ENCODE measurements at places on chromosomes 11 and 22. TPM values are rescaled to one million over a fixed set of nuclear protein-coding genes. Genes with fewer than 3 reads are reported as not detected.

DNA sequence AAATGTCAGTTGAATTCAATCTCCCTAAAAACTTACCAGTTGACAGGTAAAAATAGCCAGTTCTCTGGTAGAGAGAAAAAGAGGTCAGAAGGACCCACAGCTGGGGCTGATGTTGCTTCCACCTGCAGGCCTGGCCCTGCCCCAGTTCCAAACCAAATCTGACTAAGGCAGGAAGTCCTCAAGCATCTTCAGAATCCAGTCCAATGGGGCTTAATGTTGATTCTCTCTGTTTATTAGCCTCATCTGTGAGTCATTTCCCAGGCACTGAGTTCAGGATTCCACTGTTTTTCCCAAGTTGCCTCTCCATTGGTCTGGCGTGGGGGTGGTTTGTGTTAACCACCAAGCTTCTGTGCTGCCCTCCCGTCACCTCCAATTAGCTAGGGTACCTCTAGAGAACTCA lies 601.8 kb downstream of the INSC start:
- no peak for DNase-seq

OR10V1 gene
- total RNA-seq: not detected

DNA sequence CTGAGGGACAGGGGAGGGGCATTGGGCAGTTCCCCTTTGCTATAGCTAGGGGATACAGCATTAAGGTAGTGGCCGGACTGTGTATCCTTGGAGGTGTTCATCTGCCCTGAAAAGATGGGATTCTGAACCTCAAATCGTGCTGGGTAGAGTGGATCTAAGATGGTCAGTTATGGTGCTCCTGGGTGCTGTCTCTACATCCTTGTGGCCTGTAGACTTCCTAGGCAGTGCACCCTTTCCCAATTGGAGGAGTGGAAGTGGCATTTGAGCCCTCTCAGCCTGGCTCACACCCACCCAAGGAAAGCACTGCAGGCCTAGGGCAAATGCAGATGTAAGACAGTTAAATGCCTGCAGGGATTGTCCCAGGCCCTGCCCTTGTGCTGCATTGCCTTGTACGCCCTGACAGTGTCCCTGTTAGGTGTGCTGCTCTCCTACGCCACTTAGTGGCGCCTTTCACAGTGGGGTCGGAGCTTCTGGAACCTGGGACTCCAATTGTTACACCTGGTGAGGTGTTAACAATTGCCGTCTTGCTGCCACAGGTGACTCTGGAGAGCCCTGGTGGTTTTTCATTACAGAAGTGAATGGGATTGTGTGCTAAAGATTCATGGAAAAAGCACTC lies 35.0 kb downstream of the PPFIBP2 start:
- DNase-seq: no peak

INS gene
- not detected for total RNA-seq

DNA sequence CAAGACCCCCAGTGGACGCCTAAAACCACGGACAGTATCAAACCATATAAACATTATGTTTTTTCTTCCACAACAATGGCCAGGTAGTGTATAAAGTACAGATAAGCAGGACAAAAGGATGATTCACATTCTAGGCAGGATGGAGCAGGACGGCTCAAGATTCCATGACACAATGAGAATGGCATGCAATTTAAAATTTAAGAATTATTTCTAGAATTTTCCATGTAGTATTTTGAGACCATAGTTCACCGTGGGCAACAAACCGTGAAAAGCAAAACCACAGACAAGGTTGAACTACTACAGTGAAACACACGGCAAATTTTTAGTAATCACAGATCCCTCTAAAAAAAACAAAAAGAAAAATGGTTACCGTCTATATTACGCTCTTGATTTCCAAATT lies 7.5 kb downstream of the NARS2 start:
- DNase-seq: no peak

- DNase-seq: no peak
These were observed 14.1 kb downstream of the CXCR5 start for GRCh38 chr11:118897721-118898310.

- DNase-seq: no peak
These were observed 112.8 kb downstream of the TRPC6 start for GRCh38 chr11:101470881-101471520.

SGSM1 gene
- total RNA-seq: 8.6 TPM

DNA sequence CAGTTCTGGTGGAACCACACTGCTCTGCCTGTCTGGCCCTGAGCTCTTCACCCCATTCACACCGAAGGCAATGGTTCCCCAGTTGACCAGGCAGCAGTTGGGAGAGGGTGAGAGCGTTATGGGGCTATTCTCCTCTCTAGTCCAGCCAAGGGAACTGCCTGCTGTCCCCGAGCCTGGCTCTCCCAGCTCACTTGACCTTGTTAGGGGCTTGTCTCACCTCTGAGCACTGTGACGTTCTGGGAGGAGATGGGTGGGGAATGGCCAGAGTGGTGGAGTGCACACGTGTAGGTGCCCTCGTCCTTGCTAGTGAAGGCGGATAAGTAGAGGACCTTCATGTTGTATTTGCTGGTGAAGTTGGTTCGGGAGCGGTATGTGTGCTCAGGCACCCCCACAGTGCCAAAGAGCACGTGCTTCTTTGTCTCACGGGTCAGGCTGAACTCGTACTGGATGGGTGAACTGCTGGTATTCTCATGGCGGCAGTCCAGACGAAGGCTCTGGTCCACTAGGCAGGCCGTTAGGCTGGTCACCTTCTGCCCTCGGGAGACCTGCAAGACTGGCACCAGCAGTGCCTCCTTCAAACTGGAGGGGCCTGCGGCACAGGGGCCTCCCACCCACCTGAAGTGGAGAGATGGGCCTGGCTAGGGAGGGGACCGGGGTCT lies 3.0 kb downstream of the THY1 start:
- DNase-seq: no peak

F2 gene
- not detected for total RNA-seq

DNA sequence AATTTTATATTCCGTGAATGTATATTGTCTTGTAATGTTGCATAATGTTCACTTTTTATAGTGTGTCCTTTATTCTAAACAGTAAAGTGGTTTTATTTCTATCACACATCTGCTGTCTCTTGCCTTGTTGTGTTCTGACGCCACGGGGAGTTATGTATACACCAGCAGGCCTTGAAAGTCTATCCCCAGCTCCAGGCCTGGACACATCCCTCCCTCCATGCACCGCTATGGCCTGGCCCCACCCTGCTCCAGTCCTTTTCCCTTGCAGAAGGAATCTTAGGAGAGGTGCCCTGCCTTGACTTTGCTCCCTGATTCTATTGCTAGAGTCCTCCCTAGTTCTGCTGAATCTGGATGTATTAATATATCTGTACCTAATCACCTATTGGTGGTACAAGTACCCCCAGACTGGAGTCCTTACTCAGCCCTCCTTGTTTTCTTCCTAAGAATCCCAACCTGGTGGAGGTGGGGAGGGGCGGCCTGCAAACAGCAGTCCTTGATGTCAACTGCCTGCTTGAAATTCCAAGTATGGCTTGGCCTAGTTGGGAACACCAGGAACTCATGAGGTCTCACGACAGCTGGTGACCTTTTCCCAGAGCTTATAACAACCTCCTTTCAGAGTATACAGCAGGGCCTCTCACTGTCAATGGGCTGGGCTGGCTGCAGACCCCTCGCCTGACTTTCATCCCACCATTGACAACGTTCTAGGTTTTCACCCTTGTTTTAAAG lies 61.6 kb downstream of the TIMP3 start:
- DNase-seq: no peak

- no peak for DNase-seq
These were observed 356.3 kb upstream of the ISX start for GRCh38 chr22:34709641-34710040.

CENPM gene
- 3.7 TPM for total RNA-seq

DNA sequence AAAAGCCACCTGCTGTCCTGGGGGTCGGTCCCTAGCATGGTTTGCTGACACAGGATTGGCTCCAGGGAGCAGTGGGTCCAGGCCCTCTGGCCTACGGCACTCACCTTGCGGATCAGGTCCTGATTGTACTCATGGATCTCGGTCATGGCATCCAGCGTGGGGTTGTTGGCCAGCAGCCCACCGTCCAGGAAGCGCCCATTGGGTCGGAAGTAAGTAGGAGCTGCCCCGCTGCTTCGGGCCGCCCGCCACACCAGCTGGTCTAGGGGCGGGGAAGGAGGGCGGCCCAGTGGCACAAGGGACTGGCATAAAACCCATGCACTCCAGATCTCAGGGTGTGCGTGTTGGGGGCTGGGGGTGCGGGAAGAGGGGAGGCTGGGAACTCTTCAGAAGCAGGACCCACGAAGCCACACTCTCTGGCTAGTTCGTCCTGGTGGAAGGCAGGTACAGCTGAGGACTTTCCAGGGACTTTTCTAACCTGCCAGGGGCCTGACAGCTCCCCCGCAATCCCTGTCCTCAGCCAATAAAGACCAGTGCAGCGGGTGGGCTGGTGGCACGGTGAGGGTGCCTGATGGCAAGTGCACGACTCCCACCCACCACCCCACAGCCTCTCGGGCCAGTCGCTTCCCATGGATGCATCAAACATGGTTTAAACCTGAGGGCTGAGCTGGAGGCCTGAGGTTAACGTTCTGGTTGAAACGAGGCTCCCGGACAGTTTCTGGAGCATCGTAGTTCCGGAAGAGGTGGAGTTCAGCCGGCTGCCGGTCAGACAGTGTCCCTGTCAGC lies 5.1 kb upstream of the BAIAP2L2 start:
- no peak for DNase-seq

- no peak for DNase-seq
These were observed 88.6 kb downstream of the PLEKHA7 start for GRCh38 chr11:16925561-16926065.

- DNase-seq: no peak
These were observed 3.9 kb downstream of the RHOG start for GRCh38 chr11:3836903-3837302.

TIMP3 gene
- 12.2 TPM for total RNA-seq

GRCh38 chr11:80155412-80156017 lies 714.7 kb upstream of the TENM4 start:
- DNase-seq: no peak

GRCh38 chr11:116700586-116701220 lies 72.1 kb downstream of the BUD13 start:
- DNase-seq: no peak

DNA sequence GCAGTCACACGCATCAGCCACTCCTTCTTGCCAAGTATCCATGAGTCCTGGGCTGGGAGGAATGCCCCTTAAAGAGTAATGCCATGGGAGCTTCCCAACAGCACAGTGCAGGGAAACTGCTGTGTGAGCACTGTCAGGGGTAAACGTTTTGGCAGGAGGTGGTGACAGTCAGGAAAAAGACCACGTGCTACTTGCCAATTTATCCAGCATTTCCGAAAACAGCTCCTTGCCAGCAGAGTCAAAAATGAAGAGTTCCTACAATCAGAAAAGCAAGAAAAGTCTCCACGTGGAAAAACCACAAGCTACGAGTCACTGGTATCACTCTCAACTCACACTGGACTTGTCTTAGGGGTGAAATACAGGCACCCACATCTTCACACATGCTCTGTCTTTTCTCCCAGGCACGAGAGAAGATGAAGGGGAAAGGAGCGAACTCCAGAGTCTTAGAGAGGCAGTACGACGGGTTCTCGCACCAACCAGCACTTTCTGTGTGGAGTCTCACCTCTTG lies 9.9 kb downstream of the IFT27 start:
- no peak for DNase-seq

- DNase-seq: no peak
These were observed 41.8 kb upstream of the DEUP1 start for GRCh38 chr11:93288767-93289166.

DNA sequence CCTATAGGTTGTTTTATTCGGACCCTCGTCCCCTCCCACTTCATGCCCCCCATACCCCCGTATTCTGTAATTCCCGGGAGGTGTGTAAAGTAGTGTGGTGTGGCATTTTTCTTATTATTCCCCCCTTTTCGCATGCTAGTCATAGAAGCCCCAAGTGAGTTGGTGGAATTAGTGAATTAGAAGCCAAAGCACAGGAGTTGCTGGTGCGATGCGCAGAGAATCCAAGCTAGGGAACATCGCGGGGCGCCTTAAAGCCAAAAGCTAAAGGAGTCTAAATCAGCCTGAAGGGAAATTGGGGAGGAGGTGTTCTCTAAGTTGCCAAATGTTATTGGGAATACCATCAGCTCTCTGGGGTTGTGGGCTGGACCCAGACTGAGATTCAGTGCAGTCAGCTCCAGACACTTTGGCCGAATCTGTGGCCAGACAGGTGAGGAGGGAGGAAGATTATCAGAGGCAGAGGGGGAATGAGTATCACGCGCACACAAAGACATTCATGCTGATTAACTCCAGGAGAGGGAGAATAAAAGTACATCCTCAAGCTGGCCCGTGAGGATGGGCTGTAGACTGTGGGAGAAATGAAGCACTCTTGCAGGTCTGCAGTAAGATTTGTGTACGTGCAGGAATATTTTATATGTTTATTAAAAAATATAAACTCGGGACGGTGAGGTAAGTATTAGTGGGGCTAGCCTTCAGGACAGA lies 102.8 kb upstream of the HSD17B12 start:
- no peak for DNase-seq

TEX12 gene
- not detected for total RNA-seq

GRCh38 chr22:41992496-41992895 lies 6.1 kb upstream of the WBP2NL start:
- DNase-seq: no peak

DNA sequence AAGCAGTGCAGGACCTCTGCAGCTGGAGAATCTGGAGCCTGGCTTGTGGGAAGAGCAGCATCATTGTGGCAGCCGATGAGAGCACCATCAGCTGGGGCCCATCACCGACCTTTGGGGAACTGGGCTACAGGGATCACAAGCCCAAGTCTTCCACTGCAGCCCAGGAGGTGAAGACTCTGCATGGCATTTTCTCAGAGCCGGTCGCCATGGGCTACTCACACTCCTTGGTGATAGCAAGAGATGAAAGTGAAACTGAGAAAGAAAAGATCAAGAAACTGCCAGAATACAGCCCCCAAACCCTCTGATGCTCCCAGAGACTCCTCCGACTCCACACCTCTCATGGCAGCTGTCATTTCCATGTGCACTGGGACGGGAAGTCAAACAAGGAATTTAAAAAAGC lies 35.6 kb downstream of the ASRGL1 start:
- no peak for DNase-seq

DNA sequence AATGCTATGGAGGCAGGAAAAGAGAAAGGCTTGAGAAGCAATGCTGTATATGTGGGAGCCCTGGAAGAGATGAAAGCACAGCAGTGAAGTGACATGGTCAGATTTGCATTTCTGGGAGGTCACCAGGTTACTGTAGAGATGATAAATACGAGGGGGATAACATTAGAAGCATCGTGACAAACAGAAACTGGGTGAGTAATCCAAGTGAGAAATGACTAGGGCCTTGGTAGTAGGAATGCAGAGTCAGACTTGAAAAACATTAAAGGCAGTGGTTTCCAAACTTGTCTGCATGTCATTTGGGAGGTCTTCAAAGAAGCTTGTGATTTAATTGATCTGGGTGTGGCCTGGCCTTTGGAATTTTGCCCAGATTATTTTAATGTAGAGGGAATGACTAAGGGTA lies 43.9 kb downstream of the CCDC34 start:
- DNase-seq: no peak
